ENCODE measurements at places on chromosomes 16 and 17.

- no peak for DNase-seq
Measured at GRCh38 chr16:89119166-89119621, 25.5 kb downstream of the ACSF3 start.

- DNase-seq = no peak
Measured at GRCh38 chr16:86300746-86301481, 209.4 kb upstream of the FOXF1 start.

- DNase-seq = no peak
Measured at GRCh38 chr17:45896803-45897693, 2.7 kb downstream of the MAPT start.

DNA sequence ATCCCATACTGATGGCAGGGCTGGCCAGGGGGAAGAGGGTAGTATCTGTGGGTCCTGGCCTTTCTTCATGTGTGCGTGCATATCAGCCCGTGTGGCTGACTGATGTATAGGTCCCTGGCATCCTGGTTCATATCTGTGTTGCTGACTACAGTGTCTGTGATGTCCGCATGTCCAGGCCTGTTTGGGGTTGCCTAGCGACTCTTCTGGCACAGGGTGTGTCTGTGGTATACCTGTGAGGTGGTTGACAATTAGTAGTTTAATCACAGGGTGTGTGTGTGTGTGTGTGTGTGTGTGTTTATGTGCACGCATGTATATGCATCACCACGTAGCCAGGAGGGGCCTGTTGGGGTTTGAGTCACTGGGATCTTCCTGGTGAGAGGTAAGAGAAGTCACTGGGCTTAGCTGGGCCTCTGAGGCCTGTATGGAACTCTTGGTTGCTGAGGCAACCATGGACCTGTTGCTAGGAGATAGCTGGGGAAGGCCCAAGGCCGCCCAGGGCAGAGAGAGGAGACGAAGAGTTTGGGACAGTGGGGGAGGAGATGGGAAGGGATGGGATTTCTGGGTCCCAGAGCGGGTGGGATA lies 603 bp upstream of the TMEM95 start:
- no peak for DNase-seq

- DNase-seq = no peak
Measured at GRCh38 chr16:67028167-67028695, 718 bp upstream of the CBFB start.

DNA sequence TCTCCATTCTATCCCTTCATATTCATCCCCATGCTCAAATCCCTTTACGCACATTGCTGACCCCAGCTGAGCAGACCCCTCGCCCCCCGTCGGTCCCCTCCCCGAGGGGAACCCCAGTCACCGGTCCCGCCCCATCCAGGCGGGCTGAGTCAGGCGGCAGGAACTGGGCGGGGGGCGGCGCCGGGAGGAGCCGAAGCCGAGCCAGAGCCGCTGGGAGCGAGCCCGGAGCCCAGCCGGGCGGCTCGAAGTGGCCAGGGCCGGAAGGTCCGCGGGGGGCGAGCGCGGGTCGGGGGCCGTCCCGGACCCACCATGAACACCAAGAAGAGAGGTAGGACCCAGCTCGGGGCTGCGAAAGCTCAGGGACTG lies 8.6 kb downstream of the RIPOR1 start:
- peak; percentile 53 for DNase-seq

DNA sequence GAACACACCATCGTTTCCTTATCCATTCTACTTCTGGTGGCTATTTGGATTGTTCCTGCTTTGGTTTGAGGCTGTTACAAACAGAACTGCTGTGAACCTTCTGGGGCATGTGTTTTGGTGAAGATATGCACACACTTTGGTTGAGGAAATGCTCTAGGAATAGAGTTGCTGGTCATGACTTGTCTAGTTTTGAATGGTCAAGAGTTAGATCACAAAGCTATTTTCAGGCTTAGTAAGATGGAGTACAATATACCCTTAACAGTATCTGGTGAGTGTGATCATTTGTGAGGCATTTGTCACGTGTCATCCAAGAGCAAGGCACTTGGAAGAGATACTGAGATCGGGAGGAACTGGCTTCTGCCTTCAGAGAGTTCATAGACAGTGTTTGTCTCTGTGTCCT lies 47.0 kb upstream of the CACNG5 start:
- DNase-seq = no peak

DNA sequence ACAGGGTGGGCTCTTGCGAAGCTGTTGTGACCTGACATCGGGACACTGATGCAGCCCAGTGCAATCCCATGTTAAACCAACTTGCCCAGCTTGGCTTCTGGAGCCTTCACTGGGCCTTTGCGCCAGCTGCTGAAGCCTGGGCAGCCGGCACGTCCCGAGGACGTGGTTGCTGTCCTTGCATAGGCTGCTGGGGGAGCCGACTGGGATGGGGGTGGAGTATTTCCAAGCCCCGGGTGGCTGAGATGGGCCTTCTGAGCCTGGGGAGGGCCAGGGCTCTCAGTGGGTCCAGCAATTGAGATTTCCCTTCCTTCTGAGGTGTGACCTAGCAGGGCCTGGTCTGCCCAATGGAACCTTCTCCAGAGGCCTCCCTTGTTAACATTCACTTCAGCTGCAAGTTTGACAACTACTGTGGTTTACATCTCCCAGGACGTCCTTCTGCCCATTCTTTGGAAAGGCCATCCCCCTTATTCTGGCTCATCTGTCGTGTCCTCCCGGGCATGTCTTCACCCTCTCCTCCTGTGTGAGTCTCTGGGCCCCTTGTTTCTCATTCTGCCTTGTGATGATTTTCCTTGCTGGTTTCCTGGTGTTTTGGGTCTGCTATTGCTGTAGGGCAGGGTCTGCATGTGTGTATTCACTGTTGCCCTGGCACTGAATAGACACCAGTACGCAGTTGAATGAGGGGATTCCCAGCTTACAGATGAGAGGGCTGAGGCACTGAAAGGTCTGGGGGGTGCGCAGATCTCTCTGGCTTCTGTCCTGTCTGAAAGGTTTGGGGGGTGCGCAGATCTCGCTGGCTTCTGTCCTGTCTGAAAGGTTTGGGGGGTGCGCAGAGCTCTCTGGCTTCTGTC lies 34.4 kb downstream of the HAPSTR1 start:
- DNase-seq = no peak

All from stimulated activated CD4-positive, alpha-beta T cell treated with anti-CD3 and anti-CD28 coated beads, TNF-alpha, amount 100 ng/mL, for 24 hours (primary cell).